ENCODE measurements at places on chromosomes 6 and 20. TPM values are rescaled to one million over a fixed set of nuclear protein-coding genes. Genes with fewer than 3 reads are reported as not detected.

GRCh38 chr6:160975162-160975561 is 16.4 kb upstream of the MAP3K4 start:
- no peak for DNase-seq

ARMH2 gene
- not detected for polyA plus RNA-seq

DNA sequence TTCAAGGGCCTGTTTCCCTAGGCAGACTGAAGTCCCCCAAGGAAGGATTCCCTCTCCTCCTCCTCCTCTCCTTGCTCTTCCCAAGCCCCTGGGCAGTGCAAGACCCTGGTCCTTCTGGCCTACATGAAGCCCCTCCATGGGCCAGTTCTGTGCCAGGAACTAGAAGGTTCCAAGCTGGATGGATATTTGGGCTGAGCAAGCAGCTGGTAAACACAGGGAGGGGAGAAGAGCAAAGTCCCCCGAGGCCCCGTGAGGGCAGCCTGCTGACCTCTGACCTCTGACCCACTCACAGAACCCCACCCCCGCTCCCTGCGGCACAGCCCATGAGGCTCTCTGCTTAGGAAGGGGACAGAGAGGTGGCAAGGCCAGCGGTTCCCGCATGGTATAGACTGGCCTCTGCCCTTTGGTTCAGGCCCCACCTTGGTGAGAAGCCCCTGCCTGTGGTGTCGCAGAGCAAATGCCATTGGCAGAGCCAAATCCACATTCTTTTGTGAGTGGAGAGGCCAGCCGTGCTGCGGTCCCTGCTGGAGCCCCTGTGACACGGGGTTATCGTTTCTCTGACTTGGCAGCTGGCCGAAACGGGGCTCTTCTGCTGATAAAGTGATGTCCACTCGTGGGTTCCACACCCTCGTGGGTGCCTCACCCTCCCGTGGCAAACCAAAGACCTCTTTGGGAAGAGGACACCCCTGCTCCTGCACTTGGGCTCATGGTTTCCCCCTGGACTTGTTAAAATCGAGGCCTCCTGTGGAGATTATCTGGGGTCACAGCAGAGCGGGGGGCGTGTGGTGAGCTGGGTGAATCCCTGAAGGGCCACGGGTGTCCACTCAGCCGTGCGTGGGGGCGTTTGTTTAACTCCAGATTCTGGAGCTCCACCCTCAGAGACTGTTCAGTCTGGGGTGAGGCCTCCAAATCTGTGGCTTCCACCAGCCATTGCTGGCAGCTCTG is 2.1 kb upstream of the CHRNA4 start:
- DNase-seq: no peak

IRF4 gene
- polyA plus RNA-seq: 0.18 TPM

- no peak for DNase-seq
Observed at GRCh38 chr6:6674872-6675271, 86.4 kb downstream of the LY86 start.

DNA sequence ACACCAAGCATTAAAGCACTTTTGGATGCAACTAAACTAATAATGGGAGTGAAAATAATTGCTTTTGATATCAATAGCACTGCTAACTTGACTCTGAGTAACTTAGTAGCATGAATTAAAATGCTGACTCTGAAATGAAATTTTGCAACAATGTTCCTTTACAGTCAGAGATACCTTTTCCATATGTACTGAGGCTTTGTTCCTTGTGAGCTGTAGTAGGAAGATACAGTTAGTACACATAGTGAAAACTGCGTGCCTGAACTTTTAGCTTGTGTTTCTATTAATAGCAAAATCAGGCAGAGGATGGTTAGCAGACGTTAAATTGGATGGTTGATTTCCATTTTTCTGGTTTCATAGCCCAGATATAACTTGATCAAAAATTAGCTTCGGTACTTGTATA is 18.6 kb downstream of the ADGRG6 start:
- DNase-seq: no peak

DNA sequence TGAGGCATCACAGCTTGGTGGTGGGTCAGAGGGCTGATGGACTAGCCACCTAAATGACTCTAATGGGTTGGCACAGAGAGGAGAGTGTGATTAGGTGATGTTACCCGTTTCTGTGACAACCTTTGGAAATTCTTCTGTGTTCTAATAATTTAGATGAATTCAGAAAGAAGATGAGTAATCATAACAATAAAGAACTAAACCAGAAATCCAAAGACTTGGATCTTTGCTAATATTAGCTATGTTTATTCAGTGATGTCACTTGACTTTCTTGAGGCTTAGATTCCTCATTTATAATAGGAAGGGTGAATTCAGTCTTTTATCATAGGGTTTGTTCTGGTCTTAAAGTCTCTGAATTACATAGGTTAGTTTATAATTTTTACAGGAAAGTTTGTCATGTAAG is 19.9 kb downstream of the CRYBG1 start:
- no peak for DNase-seq

- DNase-seq: no peak
Observed at GRCh38 chr6:2962004-2962403, 9.4 kb downstream of the SERPINB6 start.

CFAP206 gene
- 4.6 TPM for polyA plus RNA-seq

- no peak for DNase-seq
Observed at GRCh38 chr6:68729377-68729903, 94.4 kb downstream of the ADGRB3 start.

DNA sequence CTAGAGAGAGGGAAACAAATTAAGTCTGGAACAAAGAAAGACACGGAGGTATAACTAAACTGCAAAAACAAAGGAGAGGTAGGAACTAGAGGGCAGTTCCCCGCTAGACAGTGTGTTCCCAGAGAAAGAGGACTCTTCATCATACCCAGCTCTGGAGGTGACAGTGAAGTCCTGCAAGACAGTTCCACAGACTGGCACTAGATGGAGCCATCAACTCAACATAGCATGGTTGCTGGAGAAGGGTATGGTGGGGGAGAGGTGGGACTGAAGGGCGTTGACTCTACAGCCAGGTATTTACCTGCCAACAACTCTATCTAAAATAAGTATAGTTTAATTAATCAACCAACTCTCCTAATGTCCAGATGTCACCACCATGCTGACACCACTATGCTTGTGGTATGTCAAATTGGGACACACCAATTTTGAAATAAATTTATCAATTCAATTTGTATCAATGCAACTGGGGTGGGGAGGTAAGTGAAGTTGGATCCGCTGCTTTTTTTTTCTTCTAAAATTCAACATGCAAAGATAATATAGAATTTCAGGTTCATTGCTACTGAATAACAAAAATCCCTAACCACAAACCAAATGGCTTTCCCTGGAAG is 9.7 kb downstream of the BACH2 start:
- DNase-seq: no peak

- DNase-seq: no peak
Observed at GRCh38 chr6:115241373-115241772, 819.3 kb downstream of the FRK start.

DNA sequence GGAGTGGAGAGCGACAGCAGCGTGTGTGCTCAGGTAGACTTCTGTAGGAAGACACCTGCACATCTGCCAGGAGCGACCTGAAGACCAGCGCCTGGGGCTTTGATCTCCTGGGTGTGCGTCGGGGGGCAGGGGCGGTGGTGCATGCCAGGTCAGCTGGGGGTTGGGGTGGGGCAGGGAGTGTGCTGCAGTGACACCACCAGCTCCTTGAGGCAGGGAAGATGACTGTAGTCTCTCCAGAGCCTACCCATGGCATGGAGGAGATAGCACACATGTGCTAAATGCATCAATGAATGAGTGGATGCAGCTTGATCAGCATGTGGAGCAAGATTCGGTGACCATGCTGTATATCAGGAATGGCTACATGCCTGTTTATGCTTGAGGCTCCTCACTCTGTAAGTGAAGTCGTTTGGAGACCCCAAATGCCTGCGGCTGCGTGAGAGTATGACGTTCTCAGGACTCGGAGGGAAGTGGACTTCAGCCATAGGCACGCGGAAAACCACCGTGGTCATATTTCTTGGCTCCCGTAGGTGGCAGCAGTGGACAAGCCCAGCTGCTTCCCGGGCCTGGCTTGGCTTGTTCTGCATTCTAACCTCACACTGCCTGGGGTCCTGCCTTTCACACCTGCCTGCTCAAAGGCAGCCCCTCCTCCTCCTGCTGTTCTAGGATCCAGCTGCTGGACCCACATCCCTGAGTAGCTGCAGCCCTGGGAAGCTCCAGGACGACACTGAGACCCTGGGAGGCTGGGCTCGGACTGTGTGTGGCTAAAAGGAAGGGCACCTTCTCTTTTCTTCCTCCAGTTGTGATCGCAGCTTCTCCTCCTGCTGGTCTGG is 39.4 kb upstream of the KCNK16 start:
- no peak for DNase-seq

BPIFB2 gene
- not detected for polyA plus RNA-seq

DNA sequence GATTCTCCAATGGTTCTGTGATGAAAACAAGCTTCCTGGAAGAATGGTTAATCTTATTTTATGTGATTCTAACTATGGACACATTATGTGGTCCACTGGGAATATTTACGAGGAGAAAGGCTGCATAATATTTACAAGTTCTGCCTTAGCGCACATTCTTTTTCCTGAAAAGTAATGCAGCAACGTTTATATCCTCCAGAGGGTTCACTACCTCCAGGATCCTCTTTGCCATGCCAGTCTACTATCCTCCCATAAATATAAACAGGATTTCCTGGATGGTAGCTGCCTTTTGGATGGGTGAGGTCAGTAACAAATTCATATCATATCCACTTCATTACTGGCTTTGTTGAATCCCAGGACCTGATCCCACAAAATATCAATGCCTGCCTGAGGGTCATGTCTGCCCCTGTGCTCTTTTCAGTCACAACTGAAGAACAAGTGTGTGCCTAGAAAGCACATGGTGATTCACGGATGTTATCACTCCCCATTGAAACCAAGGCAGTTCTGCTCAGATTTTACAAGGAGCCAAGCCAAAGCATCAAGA is 30.4 kb downstream of the ADGRF5 start:
- DNase-seq: no peak

- DNase-seq: no peak
Observed at GRCh38 chr6:134079406-134079921, 27.0 kb upstream of the SLC2A12 start.

DNA sequence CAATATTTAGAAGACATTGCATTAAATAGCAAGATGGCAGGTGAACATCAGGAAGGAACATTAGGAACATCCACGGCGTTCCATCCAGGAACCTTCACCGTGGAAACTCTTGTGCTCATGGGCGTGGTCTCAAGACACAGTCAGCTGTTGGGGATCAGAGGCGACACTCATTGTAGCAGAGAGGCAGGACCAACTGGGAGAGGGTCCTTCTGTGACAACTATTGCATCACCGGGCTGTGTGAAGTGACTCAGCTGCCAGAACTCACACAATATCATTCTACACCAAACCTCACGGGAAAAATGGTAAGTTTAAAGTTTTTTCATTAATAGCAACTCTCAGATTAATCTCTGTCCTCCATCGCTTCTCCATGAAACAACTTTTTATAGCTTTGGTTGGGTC is 334.8 kb upstream of the SULF2 start:
- no peak for DNase-seq

DNA sequence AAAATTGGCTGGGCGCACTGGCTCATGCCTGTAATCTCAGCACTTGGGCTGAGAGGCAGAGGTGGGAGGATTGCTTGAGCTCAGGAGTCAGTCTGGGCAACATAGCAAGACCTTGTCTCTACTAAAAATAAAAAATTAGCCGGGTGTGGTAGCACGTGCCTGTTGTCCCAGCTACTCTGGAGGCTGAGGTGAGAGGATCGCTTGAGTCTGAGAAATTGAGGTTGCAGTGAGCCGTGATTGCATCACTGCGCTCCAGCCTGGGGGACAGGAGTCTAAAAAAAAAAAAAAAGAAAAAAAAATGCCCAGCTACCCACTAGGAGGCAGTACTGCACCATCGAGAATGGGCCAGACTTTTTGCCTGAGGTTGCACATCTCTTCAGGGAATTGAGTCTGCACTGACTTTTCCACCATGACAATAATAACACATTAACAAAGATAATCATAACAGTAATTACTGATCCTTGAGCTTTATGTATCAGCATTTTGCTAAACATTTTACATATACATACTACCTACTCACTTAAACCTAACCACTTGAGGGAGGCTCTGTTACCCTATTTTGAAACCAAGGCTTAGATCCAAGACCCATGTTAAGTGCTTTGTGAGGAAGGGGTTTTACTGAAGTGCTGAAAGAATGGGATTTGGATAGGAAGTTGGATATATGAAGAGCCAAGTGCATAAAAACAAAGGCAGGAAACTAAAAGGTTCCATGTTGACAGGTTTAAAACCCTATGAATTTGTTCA is 21.0 kb downstream of the SRSF3 start:
- no peak for DNase-seq

DNA sequence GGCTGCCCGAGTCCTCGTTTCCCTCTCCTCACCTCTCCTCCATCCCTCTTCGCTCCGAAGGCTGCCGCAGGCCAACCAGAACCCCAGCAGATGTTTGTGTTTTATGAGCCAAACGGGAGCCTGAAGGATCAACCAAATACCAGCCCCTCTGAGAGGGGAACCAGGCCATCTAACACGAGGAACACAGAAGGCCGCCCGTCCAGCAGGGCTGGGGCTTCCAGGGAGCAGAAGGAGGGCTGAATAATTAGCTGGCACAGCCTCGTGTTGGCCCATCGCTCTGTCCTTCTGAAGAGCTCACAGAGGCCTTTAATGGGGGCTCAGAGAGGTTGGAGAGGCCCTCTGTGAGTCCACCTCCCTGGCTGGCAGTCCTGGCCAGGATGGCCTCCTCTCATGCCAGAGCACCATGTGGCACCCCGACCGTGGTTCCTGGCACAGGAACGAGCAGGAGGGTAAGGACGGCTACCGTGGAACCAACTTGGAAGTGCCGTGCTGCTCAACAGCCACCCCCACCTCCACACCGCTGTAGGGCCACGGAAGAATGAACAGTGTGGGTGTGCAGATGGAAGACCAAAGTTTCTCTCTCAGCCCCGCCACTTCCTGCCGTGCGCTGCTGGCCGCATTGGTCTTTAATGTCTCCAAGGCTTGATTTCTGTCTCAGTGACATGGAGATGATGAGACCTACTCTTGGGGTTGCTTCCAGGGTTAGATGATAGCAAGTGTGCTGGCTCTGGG is 155.2 kb downstream of the SCML4 start:
- no peak for DNase-seq

- DNase-seq: no peak
Observed at GRCh38 chr20:19820555-19821211, 62.6 kb downstream of the RIN2 start.

GRCh38 chr6:107585815-107586435 is 96.0 kb downstream of the SOBP start:
- DNase-seq: no peak
